Lower leg skin (tissue), 4 donors: ENCODE measurements at places on chromosomes 1 and 21. TPM values are rescaled to one million over a fixed set of nuclear protein-coding genes. Genes with fewer than 3 reads are reported as not detected.

SLC50A1 gene
- total RNA-seq: 33.3 TPM

CACHD1 gene
- 17.1 TPM for total RNA-seq

CAPN8 gene
- total RNA-seq: 2.4 TPM

SLC45A1 gene
- 1.1 TPM for total RNA-seq

SLC44A5 gene
- total RNA-seq: 4.3 TPM

RPTN gene
- total RNA-seq: 25.2 TPM

ACTN2 gene
- total RNA-seq: 0.20 TPM

KRTAP10-10 gene
- total RNA-seq: not detected

RNU1-2 gene
- under 0.01 TPM for total RNA-seq

GJC2 gene
- 3.3 TPM for total RNA-seq

AMPD1 gene
- not detected for total RNA-seq

KCNE2 gene
- total RNA-seq: not detected

OR2L3 gene
- not detected for total RNA-seq

CD101 gene
- total RNA-seq: 0.46 TPM

DNA sequence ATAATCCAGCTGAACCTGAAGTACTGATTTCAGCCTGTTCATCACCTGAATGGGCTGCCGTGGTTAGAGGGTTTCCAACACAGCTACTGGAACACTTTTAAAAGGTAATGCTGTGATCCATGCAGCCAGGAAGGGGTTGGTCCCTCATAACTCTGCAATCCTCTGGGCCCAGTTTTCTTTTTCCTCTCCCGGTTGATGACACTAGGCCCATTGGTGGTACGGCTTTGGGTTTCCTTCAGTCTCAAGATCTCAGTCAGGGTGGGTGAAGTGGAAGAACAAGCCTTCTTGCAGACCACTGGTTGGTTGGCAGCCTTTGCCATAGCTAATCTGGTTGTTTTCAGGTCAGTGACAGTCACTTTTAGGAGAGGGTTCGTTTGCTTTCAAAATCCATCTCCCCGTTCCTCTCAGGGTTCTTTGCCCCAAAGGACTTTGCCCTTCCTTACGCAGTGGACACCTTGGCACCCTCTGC, 502 bp upstream of the SLC35A3 start:
- no peak for DNase-seq

GRCh38 chr1:70033266-70033873, 172.0 kb downstream of the LRRC40 start:
- DNase-seq: no peak

DNA sequence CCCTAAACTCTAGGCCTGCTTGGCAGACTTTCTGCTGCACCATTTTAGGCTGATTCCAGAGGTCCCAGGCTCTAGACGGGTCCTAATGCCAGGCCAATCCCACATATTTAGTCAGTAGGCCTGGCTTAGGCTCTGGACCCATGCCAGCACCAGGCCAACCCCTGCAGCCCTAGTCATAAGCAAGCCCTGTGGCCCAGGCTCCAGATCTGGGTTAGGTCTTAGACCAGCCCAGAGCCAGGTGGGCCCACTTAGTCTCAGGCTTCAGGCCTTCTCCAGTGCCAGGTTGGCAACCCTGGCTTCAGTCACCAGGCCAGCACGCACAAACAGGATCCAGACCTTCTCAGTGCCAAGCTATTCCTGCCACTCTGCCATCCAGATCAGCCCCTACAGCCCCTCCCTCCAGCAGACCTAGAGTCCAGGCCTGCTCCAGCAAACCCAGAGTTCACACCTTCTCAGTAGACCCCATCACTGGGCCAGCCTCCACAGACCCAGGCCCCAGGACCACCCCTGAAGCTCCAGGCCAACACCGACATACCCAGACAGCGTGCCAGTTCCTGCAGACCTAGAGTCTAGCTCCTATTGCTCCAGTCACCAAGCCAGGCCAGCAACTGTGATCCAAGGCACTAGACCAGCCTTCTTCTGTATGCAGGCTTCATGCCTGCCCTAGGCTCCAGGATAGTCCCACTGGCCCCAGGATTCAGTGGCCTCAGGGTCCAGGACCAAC, 467.6 kb downstream of the RWDD3 start:
- DNase-seq: no peak

DNA sequence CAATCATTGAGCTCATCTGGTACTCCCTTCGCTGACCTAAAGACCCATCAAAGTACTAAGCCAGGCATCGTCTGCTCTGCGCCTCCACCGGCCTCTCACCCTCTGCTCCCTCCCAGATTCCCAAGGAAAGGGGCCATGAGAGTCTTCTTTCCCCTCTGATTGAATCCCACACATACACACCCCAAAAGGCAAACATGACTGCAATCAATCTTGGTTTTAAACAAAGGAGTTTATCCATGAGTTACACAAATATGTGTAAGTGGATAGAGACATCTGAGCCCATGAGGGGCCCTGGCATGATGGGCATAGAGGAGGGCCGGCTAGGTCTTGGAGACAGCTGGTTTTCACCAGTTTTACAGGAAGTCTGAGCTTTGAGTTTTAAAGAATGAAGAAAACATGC, 50.9 kb downstream of the CAPN2 start:
- DNase-seq: no peak

- DNase-seq: no peak
These were observed 25.3 kb downstream of the ITSN1 start for GRCh38 chr21:33667636-33668035.

DNA sequence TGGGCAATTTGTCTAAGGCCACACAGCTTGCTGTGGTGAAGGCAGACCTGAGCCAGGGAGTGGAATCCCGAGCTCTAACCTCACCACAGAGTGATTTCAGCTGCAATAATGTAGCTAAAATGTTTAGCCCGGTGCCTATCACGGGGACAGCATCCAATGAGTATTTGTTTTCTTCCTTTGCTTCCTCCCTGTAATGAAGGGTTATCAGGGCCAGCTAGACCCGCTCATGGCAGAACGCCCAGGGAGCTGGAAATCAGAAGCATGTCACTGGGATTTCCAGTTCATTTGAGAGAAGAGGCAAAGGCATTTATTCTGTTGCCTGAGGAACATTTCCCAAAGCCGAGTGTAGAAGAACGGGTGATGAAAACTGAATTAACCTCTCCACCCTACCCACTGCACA, 183.1 kb downstream of the ZSCAN20 start:
- DNase-seq: no peak

GRCh38 chr1:51237351-51238033, 1.4 kb downstream of the RNF11 start:
- no peak for DNase-seq

DNA sequence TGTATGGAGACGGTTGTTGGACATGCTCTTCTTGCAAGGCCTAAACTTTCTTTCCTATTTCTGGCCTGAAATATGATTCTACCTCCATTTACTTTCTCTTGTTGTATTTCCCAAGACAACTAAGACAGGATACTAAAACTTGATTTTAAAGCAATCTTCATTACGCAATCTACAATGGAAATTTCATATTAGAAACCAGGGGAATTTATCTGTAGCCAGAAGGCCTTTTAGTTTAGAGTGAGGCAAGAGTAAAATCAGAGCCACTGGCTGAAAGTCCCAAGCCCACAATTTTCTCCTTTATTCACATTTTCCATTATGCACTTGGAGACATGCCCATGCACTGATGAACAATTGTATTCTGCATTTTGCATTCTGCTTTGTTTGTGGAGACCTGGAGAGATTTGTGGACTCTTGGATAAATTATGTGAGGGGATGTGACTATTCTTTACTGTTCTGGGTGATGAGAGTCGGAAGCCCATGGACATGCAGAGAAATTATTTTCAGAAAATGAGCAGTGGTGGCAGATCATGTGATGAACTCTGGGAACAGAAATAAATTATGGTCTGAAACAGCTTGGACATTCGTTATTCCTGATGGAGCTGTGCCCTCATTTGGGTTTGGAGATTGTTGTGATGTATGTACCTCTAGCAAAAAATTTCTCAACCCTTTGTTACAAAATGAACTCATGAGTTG, 336.8 kb downstream of the SEC16B start:
- DNase-seq: no peak

- DNase-seq: no peak
These were observed 1198.9 kb downstream of the PLA2G4A start for GRCh38 chr1:188027613-188028012.

DNA sequence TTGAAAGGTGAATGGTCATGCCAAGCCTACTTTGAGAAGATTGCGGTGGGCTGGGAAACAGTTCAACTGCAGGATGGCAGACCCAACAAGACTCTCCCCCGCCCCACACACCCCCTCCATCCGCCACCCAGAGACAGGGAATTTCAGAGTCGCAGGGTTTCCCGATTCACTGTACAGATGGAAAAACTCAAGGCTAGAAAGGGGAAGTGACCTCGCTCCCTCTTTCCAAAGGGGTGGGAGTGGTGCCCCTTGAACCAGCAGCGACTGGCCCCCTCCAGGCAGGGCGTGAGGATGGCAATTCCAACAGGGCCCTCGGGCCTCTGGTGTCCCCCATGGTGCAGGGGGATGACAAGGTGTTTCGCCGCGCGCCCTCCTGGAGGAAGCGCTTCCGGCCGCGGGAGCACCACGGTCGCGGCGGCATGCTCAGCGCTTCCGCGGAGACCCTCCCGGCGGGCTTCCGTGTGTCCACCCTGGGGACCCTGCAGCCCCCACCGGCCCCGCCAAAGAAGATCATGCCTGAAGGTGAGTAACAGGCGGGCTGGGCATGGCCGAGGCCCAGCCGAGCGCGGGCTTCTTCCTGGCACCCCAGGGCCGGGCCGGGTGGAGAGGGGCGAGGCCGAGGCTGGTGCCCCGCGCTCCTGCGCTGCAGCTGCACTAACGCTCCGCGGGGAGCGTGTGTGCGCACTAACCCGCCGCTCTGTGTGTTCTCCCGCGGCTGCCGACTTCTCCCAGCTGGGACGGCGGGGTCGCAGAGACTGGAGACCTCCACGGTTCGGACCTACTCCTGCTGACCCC, 10.4 kb downstream of the MYOG start:
- DNase-seq: no peak

DNA sequence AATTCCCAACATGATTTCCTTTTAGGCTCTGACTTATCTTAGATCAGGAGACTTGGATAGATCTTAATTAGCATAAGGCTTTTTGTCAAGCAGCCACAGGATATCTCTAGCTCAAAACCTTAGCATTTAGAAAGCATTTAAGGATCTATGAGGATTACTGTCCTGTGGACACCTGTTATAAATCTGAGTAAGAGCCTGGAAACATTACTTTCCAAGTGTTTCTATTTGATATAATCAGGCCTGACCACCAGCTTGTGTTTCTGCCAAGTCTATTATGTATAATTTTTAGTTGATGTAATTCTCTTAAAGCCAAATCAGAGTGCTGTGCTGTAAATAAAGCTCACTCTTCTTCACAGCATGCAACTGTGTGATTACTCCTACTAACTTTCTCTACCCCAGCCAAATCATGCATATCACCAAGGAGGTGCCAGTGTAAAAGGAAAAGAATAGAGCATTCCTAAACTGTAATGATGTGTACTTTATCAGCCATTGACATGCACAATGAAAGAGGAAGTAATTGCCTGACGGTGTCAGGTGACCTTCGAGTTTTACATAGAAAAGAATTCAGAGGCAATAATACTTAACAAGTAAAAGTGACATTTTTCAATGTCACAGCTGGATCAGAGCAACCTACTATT, 309.9 kb upstream of the PRMT6 start:
- DNase-seq: no peak

- no peak for DNase-seq
These were observed at the start of gene PDE9A for GRCh38 chr21:42653231-42654061. Gene PDE9A, plus strand, starts transcription at chr21:42653621. Its CDS starts 194 bp downstream, at chr21:42653815.
